ENCODE measurements at places on chromosomes 16 and 17.

GRCh38 chr16:53732296-53732929 is 28.5 kb downstream of the FTO start:
- DNase-seq = no peak

DNA sequence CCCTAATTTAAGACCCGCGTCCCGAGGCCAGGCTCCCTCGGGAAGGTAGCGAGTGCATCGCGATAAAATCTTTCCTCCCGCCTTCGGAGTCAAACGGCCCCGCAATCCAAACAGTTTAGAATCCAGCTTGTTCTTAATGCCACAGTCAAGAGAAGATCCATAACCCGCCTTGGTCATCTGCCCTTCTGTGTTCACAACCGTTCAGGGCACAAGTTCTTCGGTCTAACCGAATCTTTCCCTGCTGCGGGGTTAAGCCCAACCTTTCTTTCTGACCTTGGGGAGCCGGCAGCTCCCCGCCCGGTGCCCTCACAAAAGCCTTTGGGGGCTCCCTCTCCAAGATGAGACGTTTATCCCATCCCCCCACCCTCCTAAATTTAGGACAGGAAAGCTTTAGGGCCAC is 30.3 kb downstream of the CPSF4L start:
- DNase-seq = no peak

DNA sequence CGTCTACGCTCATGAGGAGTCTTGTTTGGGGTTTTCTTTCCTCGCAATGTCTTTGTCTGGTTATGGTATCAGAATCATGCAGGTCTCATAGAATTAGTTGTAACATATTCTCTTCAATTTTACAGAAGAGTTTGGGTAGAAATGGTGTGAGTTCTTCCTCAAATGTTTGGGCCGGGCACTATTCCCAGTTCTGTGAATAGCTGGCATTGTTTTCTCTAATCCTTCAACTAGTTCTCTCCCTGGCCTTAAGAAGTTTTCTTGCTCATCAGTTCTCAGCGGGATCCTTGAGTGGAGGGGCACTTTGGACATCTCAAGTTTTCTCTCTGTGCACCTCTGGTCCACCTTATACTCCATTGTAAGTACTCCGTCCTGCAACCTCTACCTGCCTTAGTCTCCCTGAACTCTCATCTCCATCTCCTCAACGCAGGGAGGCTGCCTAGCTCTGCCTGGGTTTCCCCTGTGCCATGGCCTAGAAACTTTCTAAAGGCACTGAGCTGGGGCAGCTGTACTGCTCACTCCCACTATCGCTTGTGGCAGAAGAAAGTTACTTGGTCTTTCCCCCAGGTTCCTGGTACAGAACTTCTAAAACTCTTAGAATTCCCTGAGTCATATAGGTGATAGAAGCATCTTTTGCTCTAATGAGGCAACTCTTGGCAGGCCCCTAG is 16.9 kb downstream of the NSMCE1 start:
- DNase-seq = no peak

- no peak for DNase-seq
Observed at GRCh38 chr16:79061181-79061580, 539.4 kb downstream of the MAF start.

DNA sequence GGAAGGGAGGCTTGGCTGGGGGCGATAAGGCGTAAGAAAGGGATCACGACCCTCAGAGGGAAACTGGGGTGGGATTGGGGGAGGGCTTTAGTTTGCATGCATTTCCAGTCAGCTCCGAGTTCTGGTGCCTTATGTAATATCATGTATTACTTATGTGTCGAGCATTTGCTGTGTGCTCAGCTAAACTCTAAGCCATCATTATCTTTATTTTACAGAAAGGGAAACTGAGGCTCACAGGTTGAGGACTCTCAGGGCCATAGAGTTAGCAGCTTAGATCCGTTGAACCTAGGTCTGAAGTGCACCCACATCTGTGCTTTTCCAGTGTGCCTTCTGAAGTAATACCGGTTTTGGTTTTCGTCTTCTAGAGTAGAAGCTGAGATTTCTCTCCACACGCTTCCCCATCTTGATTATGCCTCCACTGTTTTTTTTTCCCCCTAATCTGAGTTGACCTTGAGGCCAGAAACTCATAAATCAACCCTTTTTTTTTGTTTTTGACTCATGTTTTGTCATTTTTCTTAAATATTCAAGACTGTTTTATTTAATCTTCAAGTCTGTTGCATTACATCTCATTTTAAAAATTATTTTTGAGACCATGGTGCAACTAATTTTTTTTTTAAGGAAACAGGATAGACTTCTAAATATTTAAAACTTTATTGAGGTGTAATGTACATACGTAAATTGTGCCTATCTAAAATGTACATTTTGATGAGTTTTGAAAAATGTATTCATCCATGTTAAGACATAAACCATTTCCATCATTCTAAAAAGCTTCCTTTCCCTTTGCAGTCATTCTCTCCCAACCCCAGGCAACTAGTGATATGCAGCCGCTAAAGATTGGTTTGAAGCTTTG is 741 bp downstream of the CYB5B start:
- no peak for DNase-seq

GRCh38 chr16:23539984-23540816 is 16.9 kb downstream of the EARS2 start:
- DNase-seq = no peak

DNA sequence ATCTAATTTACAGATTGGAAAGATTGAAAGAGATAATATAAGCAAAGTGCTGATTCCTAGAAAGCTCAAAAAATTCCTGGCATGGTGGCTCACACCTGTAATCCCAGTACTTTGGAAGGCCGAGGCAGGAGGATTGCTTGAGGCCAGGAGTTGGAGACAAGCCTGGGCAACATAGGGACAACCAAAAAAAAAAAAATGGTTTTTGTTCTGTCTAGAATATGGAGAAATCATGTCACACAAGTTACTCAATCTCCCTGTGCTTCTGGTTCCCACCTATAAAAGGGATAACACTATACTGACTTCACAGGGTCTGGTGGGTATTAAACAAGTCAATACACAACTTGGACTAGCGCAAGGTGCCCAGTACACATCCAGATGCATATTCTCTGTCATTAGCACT is 18.4 kb downstream of the ARHGAP17 start:
- DNase-seq = no peak

GRCh38 chr16:55628306-55628968 is 27.4 kb upstream of the SLC6A2 start:
- DNase-seq = no peak

DNA sequence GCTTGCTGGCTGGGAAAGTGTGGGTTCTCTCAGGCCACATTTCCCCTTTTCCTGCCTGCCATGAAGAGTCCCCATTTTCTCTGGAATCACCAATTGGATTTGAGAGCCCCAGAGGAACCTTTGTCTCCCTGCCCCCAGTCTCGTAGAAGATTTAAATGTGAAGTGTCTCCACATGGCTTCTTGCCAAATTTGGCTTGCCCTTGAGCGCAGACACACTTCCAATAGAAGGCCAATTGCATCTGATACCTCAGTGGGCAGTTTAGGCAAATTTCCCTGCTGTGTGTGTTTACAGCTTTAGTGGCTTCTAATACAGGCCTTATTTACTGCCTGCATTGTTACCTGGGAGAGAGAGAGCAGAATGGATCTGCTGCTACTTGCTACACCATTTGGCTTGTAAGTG is 29.7 kb downstream of the CDK5R1 start:
- DNase-seq = no peak

DNA sequence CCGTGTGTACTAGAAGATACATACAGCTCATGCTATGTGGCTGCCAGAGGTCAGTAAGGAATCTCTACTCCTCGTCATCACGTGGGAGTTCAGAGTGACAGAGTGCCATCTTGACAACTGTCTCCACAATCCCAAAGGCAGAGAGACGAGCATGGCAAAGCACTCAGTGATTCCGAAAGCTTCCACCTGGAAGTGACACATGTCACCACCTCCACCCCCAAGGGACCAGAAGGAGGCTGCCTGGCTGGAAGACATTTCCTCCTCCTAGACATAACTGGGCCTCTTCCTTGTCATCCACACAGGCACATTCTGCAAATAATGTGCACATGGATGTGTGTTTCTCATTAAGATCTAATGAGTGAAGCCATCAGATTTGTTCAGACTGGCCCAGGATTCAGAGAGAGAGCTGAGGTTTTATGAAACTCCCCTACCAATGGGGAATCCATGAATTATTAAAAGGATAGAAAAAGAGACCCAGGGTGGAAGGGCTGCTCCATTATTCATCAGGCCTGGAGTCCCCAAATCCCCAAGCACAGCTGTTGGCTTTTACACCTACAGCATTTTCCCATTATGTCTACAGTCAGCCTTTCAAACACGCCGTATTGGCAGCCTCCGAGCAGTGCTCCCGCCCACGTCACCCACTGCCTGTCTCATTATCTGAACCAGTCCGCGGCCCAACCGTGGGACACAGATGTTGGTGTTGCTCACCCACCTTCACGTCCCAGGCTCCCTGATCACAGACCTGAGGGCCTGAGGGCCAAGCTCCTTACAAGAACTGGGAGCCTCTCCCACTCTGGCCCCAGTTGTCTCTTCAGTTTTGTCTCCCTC is 3.3 kb upstream of the CACNG5 start:
- no peak for DNase-seq

GRCh38 chr16:28058839-28059589 is 4.5 kb downstream of the GSG1L start:
- no peak for DNase-seq

DNA sequence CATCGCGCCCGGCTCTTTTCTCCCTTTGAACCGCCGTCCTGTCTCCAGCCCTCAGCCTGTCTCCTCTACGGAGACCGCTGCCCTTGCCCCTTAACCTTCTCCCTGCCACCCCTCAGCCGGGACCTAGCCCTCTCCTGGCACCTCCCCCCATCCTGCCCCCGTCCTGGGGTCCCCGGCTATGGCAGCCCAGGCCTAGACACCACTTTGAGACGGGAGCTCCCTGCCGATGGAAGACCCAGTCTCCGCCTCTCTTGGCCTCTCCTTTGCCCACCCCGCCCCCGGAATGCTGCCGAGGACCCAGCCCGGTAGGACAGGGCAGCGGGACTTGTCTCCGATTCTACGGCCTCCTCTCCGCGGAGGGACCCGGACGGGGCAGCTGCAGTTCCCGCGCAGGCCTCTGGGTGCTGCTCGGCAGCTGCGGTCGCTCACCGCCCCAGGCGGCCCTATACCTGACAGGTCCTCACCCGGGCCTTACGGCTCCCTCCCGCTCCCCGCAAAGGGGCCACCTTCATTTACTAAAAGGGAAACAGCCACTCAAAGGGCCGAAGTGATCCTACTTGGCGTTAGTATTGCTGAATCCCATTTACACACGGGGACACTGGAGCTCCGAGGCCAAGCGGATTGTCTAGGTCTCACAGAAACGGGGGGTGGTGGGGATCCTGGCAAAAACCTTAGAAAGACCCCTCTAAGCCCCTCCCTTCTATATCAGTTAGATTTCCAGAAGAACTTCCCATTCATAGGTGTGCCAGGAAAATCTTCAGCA is 32.6 kb upstream of the TAC4 start:
- peak; percentile 51 for DNase-seq

DNA sequence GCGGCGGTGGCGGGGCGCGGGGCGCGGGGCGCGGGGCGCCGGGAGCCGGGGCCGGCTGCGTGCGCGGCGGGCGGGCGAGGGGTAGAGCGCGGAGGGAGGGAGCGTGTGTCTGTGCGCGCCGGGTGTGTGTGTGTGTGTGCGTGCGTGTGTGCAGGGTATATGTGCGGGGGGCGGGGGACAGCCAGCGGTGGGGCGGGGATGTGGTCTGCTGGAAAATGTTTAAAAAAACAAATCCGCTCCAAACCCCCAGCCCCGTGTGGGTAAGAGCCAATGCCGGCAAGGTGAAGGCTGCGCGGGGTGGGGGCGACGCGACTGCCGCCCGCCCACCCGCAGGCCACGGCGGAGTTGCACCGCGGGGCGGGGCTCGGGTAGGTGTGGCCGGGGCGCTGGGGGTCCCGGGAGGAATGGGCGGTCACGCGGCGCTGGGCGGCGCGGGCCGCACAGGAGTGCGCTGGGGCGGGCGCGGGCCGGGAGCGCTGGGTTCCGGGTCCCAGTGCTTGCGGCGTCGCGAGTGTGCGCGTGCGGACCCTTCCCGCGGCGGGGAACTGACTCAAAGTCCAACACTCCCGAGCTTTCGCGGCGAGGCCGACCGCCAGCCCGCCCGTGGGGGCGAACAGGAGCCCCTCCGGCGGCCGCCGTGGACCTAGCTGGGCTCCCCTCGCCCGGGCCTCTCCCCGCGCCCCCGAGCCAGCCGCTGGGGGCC is at the start of gene CYGB:
Gene CYGB, minus strand, starts transcription at position 132 of the 703 bp plus-strand sequence. CDS start 167 bp downstream, outside the sequence.
- DNase-seq = no peak

DNA sequence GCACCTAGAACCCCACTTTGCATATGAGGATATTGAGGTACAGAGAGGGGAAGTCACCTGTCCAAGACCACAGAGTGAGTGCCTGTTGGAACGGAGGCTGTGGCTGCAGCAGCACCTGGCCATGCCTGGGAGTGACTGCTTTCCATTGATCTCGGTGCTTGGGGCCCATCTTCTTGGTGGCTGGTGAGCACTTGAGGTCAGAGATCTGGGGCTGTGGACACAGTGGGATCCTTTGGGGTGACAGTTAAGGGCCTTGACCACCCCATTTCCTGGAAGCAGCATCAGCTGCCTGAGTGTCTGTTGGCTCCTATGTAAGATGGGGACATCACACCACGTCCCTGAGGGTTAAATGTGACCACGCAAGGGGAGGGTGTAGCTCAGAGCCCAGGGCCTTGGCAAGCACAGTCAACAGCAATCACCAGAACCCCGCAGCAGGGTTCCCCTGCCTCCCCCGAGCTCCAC is 111.7 kb downstream of the IRF8 start:
- DNase-seq = no peak

- DNase-seq = no peak
Observed at GRCh38 chr17:34414339-34414738, 51.3 kb upstream of the CCL1 start.

GRCh38 chr17:18933102-18934058 is 18.6 kb upstream of the SLC5A10 start:
- no peak for DNase-seq

DNA sequence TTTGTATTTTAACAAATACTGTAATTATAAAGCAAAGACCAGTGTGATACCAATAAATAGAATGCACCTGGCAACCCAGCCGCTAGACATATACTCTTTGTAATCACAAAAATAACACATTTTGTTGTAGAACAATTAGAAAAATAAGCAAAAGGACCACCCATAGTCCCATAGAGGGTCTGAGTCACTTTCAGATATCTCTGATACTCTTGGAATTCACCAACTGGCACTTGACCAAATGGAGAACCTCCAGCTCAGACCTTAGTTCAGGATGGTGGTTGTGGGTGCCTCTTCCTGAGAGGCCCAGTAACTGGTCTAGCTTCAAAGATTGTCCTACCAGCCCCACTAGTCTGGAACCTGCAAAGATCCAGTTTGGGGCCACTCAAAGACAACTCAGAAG is 789 bp upstream of the TERF2 start:
- no peak for DNase-seq

- DNase-seq = no peak
Observed at GRCh38 chr16:20838240-20838639, 31.9 kb downstream of the REXO5 start.

DNA sequence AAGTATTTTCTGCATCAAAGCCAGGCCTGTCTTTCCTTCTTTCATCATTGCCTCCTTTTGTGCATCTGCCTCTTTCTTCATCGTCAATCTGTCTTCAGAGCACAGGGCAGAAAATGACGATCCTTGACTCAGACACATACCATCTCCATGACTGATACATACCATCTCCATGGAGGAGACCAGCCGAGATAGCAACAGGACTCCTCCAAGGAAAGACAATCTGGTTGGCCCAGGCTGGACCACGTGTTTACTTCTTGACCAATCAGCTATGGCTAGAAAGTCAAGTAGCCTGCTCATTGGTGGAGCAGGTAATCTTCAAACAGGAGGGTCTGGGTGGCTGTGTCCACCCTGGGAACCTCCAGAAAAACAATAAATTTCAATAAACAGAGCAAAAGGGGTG is 164.6 kb downstream of the CPPED1 start:
- DNase-seq = no peak

Data from activated T-helper 1 cell treated with Interleukin-2 at 50 U/mL for 16 hours (primary cell).